Lower leg skin (tissue), 4 donors: ENCODE measurements at places on chromosomes 2 and 18.

DNA sequence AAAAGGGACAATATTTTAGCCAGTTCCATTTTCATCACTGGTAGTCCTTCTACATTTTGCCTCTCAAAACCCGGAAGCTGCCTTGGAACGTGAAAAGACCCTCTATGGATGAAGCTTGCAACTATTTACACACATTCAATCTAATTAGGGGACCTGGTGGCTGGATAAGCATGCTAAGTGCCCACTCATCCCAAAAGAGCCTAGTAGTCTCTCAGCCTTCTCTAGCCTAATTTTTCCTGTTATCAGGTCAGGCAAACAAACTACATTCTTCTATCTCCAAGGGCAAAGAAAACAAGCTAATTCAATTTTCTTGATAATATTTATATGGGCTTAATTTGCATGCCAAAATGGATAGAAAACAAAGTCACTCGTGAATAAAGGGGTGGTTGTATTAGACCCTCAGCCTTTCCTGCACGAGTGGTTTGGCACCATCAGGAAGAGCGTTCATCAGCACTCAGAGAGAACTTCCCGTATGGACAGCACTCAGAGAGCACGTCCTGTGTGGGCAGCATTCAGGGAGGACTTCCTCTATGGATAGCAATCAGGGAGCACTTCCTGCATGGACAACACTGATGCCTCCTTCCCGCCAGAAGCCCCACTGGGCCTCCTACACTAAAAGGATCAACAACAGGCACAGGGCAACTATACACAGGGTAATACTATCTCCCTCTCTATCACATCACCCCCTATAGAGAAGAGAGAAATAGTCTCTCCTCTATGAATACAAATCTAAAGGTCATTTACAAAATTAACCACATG, 122.2 kb downstream of the RBMS1 start:
- DNase-seq: no peak

- DNase-seq: no peak
Measured at GRCh38 chr2:24559473-24560113, 68.5 kb downstream of the NCOA1 start.

DNA sequence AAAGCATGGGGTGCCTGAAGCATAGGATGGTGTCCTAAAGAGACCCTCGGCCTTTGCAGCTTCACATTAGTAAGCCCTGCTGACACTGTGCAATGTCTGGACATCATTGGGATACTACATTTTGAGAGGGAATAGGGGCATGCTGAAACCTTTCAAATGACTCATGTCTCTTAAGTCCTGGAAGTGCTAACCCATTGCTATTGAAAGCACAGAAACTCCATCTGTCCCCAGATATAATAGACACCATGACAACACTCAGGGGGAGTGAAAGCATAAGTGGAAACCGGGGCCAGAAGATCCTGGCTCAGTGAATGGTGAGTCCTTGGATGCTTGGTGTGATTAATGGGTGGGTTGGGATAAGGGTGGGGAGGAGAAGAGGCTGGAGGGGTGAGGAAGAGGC, 595.5 kb upstream of the ID2 start:
- DNase-seq: no peak

- DNase-seq: no peak
Measured at GRCh38 chr2:96970910-96971309, 15.5 kb downstream of the FAM178B start.

GRCh38 chr2:136175466-136175865, 57.5 kb upstream of the CXCR4 start:
- DNase-seq: no peak

GRCh38 chr18:7205346-7205745, 25.5 kb upstream of the LRRC30 start:
- DNase-seq: no peak

DNA sequence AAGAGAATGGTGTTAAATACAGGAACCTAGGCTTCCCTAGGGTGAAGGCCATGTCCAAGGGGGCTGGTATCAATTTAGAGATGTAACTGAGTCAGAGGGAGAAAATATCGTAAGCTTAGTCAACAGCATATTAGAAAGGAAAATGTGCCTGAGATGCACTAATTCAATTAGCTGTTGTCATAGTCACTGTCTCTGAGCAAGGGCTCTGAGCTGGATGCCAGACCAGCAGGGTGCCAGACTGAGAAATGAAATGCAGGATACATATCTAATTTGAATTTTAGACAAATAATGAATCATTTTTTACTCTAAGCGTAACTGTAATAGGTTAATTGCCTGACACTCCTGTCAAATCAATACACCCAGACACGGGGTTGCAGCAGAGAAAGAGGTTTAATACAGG, 11.4 kb upstream of the SLC35F6 start:
- no peak for DNase-seq

GRCh38 chr2:10052216-10052615, 8.9 kb downstream of the KLF11 start:
- no peak for DNase-seq

DNA sequence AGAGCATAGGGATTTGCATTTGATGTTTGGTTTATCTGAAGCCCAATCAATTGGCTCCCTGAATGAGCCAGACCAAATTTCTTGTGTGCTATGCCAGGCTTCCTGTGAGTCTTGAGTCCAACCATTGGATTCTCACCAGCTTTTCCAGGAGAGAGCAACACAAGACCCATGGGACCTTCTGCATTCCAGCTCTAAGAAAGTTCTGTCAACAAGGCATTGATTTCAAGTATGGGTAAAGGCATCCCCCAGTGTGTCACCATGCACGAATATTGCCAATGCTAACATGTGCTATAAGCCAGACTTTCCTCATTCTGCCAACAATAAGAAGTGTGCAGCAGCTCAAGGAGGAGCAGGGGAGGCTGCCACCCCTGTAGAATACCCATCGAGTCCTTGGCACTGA, 266.6 kb downstream of the ETAA1 start:
- no peak for DNase-seq

GRCh38 chr18:23967321-23968089, 47.0 kb upstream of the TTC39C start:
- no peak for DNase-seq
